ENCODE measurements at places on chromosomes 2 and 18.

DNA sequence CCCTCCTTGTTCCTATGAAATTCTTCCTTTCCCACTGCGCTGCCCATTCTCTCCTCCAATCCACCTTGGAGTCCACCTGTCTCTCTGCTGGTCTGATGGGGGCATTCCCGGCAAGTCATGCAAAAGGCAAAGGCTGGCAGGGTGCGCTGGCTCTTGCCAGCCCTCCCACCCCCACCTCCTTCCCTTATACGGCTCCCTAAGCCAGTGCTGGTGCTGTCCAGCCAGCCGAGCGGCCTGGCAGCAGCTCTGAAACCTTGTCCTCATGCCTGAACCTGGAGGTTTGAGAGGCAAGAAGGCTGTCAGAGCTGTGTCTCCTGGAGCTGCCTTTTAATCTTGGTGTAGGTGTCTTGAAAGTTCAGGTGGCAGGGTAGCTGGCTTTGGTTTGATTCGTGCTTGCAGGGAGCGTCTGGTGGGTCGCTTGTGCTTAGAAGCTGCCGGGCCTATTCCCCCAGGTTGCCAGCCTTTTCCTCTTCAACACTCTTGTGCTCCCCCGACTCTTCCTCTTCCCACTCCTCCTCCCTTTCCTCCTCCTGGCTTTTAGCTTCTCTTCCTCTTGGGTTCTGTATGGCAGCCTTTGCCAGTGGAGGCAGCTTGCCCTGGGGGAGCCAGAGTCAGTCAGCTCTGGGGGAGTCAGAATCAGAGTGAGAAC is 748 bp downstream of the LIPG start:
- no peak for DNase-seq

DNA sequence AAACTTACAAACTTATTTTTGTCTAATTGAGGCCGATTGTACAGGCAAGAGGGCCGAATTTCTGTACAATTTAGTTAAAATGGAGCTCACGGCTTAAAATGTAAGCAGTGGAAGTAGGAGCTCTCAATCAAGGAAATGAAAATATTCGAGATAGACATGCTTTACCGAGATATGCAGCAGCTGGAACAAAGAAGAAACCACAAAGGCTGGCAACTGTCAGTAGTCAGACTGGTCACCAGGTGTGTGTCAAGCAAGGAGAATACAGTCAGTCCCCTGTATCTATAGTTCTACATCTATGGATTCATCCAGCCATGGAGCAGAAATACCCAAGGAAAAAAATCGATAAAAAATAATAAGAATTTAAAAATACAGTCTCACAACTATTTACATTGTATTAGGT is 122.6 kb downstream of the WDSUB1 start:
- no peak for DNase-seq

- peak; percentile 92 for DNase-seq
Observed at GRCh38 chr2:238143239-238143951, 4.9 kb downstream of the KLHL30 start.

DNA sequence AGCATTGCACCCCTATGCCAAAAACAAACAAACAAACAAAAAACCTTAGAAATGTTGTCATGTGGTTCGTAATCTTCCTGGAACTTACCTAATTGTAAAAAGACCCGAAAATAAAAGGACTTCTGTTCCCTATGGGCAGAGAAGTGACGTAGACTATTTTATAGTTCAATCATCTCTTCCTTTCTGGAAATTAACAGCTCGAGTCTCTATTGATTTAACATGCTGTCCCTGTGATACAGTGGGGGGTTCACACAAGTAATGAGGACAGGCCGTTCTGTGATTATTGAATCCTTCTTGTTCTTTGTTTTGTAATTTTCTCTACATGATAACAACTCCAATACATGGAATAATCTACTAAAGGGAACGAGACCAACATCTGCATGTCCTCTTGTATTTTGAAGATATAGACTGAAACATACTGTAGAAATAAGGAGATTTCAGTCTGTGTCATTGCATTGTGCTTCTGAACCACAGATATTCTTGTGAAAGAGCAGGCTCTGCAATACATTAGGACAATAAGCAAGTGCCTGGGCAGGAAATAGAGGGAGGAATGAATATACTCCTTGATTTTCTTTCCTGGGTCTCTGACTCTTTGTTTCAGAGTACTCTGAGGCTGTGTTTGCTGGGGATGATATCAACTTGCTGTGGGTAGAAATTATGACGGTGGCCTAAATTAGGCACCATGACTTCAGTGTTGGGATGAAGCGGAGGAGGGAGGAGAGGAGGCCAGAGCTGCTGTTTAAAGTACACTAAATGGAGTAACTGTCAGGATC is 65.7 kb upstream of the PPM1B start:
- no peak for DNase-seq

GRCh38 chr18:9890957-9891356 is 5.2 kb downstream of the TXNDC2 start:
- DNase-seq: no peak

DNA sequence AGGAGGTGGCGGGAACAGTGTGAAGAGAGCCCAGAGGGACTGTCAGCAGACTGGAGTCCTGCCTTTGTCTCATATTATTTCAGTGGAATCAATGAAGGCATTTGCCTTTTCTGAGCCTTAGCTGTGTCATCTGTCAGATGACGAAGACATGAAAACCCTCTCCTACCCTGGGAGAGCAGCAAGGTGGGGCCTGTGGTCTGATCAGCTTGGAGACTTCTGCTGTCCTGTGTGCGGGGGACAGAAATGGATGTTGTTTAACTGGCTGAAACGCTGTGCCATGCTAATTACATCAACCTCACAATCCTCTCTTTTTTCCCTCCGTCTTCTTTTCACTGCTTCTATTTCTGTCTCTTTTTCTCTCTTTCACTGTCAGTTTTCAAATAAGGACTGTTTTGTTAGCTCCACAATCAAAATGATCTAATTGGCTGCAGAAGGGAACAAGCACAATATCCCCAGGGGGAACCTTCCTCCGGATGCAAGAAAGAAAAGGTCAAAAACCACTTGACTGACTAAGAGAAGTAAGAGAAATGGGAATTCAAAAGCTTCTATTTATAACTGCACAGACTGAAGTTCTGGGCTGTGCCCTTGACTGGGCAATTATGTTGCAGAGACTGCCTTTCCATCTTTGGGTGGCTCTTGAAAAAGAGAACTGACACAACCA is 340.1 kb downstream of the CLIP4 start:
- DNase-seq: no peak

- DNase-seq: no peak
Observed at GRCh38 chr2:163455815-163456214, 280.0 kb downstream of the FIGN start.

- DNase-seq: no peak
Observed at GRCh38 chr2:27866237-27866636, 23.9 kb downstream of the RBKS start.

GRCh38 chr2:157386247-157386646 is 57.6 kb downstream of the CYTIP start:
- no peak for DNase-seq

All from A172 (cell line).